HS-27A (cell line): ENCODE measurements at places on chromosomes 16 and 17.

- no peak for DNase-seq
These were observed 183.2 kb downstream of the CYB561 start for GRCh38 chr17:63262751-63263476.

- no peak for DNase-seq
These were observed 121.1 kb downstream of the SPACA3 start for GRCh38 chr17:33112763-33113162.

DNA sequence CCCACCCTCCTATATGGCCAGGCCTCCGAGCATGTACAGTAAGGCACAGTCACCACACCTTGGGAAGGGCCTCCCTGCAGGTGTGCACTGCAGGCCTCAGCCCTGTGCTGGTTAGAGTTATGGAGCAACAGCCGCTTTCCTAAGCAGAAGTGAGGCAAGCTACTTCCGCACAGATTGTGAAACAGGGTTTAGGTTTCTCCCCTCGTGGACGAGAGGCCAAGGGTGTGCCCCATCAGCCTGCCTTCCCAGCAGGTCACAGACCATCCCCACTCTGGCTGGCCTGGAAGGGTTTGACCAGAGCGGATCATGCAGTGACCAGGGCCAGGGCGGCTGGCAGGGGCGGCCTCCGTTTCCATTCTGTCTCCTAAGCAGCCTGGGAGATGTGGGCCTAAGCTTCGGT is 4.7 kb downstream of the MSRB1 start:
- DNase-seq, result no peak

DNA sequence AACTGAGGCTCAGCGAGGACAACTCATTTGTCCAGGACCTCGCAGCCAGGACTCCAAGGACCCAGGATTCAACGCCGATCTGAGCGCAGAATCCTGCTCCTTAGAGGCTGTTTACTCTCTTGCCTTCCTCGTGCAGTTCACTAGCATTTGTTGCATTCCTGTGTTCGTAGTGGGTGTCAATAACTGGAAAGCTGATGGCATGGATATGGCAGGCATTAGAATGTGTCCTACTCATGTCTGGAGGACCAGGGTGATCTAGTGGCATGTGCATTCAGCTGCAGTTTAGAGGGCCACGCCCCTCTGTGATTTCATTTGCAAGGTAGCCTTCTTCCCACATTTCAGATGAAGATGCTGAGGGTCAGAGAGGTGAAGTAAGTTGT is 510 bp downstream of the CRISPLD2 start:
- DNase-seq, result no peak

- DNase-seq, result no peak
These were observed 59.4 kb upstream of the ALOX12 start for GRCh38 chr17:6936370-6937028.
